Hypothalamus (tissue), 51 donors: ENCODE measurements at places on chromosomes 11 and 22.

DNA sequence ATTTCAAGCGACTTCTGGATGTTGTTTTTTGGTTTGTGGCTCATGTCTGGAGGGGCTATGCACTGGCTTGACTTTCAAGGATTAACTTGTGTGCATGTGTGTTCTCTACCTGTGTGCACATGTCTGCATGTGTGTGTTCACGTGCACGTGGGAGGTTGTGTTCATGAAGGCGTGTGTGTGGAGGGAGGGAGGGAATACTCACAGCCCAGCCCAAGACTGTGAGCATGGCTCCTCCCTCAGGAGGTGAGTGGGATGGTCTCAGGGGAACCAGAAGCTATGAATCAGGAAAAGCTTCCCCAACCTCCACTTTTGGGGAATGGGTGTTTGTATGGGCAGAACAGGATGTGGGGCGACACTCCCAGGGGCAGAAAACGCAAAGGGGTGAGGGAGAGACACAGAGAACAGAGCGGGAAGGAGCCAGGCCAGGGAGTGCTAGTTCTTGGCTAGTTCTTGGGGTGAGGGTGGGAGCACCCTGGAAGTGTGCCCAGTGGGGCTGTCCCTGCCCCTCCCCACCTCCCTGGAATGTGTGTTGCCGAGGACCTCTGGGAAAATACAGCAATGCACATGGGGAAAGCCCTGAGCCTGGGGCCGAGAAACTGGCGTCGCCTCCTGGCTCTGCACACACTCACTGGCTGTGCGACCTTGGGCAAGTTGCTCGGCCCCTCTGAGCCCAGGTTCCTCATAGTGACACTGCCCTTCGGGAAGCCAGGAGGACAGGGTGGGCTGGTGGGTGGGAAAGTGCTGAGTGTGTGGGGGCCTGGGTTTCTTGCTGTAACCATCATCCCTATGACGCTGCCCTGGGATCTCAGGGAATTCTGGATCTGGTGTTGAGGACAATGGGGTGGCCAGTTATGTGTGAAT, 16.9 kb upstream of the ALX4 start:
- DNase-seq = no peak

GRCh38 chr11:60168306-60168705, 14.6 kb downstream of the MS4A6A start:
- no peak for DNase-seq

GRCh38 chr11:102293873-102294601, 23.2 kb upstream of the BIRC3 start:
- no peak for DNase-seq

DNA sequence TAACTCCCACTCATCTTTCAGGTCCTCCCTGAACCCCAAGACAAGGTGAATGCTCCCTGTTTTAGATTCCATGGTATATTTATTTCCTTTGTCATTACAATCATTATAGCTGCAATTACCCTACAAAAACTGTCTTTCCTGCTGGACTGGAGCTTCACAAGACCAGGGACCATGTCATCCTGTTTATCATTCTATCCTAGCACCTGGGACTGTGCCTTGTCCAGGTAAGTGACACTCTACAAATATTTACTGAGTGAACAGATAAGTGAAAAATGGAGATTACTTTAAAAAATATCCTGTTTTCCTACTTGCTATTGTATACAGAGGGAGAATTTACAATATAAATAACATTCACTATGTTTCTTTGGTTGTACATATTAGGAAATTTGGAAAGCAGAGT, 22.5 kb upstream of the ELF5 start:
- no peak for DNase-seq

DNA sequence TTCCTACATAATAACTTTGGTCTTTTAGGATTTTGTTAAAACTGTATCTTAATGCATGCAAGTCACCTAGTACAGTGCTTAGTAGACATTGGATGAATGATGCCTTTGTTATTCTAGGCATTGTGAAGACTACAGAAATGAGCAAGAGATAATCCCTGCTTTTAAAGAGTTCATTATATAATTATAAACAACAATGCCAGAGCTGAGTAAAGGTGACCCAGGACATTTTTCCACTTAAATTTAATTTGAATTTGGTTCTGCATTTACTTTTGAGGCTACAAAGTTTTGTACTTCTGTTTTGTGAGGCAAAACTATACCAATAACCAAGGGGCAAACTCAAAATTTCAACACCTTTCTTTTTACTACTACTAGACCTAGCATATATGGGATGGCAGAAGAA, 182.0 kb upstream of the SESN3 start:
- DNase-seq = no peak

DNA sequence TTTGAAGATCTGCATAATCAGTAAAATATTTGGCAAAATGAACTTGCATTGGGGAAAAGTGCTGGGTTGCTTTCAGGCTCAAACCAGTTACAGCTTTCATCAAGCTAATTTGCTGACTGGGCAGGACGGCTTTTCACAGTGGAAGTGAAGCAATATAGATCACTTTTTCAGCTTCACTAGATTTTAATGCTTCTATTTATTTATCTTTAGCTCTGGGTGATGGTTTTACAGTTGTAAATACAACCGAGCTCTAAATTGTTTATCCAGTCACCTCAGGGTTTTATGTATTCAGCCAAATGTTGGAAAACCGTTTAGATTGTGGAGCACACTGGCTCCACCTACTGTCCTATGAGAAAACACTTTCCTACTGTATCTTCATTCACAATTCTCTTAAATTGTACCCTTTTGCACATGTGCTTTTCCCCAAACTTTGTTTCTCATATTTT, 58.2 kb downstream of the ACER3 start:
- DNase-seq = no peak

GRCh38 chr22:38067761-38068360, 10.7 kb downstream of the PICK1 start:
- DNase-seq = no peak

DNA sequence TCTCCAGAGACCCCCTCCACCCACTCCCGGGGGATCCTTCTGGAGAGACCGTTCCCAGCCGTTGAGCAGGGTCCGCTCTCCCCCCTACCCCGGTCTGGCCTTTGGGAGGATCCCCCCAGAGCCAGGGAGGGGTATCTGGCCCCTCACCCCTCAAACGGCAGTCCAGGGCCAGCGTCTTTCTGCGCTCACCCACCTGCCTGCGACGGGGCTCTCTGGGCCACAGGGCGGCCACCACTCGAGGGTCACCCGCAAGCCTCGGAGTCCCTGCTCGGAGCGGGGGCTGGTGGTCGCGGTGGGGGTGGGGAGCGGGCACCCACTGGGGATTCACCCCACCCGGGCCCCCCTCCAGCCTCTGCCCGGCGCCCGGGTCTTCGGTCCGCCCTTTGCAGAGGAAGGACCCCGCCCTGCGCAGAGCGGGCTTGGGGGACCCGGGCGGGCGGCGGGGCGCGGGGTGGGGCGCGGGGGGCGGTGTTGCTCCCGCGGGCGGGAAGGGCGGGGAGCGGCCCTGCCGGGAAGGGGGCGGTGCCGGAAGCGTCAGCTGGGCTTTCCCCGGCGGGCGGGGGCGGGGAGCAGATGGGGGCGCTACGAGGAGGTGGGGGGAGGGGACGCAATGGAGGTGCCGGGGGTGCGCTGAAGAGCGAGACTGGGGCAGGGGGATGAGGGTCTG, 16.6 kb downstream of the CRELD2 start:
- no peak for DNase-seq

DNA sequence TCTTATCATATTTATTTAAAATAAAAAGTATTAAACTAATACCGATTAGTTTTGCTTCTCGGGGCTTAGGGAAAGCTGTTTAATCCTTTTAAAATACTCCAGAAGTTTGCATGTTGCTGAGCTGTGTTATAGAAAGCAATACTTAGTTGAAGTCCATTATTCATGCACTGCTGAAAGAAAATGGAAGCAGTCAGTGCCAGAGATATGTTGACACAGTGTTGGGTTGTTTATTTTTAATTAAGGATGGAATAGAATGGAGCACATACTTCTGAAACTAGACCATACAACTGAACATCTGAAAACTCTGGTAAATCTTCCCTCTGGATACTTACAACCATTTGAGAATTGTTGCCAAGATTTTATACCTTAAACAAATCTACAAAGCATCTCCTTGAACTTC, 282.7 kb upstream of the CCDC179 start:
- no peak for DNase-seq

GRCh38 chr11:126182787-126183445, 28.5 kb downstream of the RPUSD4 start:
- DNase-seq = no peak

- no peak for DNase-seq
These were observed 17.5 kb downstream of the KCNJ5 start for GRCh38 chr11:128908391-128909246.

DNA sequence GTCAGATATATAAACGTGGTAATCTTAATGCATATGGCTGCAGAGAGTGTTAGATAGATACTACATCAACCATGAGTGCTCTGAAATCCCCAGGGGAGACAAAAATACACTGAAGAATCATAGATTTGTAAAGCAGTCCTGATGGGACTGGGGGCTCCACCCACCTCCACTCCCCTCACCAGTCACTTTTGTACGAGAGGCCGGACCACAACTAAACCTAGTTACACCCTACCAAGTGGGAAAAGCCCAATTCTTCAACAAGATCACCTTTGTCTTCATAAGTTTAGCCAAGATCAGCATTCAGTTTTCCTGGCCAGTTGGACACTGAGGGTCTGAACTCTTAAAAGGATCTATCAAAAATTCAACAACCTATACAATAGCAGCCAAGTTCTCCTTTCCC, 1.5 kb downstream of the SF1 start:
- no peak for DNase-seq

GRCh38 chr11:85912414-85912813, 57.2 kb downstream of the CCDC83 start:
- no peak for DNase-seq

DNA sequence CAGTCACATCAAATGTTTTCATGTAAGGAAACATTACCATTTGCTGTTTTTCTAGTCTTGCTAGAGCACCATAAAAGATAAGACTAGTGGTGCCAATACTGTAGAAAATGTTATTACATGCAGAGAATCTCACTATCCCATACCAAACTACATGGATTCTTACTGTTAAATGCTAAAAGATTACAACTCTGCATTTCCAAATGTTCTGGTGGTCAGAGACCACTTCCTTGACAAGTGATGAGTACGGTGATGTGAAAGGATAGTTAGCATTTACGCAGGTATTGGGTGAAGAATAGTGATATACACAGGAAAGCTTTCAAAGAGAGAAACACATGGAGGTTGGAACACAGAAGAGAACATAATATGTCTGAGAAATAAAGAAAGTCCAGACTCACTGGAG, 98.2 kb downstream of the GGTLC2 start:
- no peak for DNase-seq

DNA sequence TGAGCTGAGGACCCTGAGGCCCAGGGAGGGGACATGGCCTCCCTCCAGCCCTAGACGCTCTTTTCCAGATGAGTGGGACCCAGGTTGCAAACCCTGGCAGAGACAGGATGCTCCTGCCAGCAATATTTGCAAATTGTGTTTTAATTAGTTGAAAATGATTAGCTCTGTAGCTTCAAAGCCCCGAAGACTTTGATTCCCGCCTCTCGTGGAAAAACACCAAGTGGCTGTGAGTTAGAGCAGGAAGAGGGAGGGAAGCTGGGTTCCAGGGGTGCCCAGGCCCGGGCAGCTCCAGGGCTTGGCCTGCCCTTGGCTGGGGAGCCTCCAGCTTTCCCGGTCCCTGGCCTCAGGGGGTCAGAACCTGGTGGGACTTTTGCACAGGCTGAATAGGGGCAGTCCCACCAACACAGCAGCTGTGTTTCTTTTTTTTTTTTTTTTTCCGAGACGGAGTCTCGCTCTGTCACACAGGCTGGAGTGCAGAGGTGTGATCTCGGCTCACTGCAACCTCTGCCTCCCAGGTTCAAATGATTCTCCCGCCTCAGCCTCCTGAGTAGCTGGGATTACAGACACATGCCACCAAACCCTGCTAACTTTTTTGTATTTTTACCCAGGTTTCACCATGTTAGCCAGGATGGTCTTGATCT, 101.6 kb upstream of the RTL6 start:
- no peak for DNase-seq

DNA sequence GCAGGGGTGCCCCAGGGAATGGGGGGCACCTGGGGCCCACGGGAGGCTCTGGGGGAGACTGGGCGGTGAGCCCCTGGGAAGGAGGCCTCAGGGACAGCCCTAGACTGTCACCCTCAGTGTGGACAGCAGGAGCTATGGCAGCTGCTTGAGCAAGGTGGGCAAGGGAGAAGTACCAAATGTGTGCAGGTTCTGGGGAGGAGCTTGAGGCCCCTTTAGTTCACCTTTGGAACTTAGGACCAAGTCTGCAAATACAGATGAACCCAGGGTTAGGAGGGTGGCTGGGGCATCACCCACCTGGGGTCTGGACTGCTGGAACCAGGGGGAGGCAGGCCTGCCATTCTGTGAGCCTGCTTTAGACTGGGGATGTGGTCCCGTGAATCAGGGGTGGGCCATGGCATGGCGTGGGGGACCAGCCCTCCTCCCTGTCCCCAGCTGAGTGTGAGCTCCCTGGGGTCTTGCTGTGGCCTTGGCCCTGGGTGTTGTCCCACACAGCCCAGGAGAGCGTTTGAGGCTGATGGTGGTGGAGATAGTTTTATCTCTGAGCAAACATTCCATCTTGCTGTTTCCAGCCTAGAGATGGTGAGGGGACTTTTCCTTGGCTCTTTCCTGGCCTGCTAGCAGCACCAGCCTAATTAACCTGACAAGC, 122.3 kb downstream of the KCNQ1 start:
- DNase-seq = no peak

- no peak for DNase-seq
These were observed 6.3 kb downstream of the PPM1F start for GRCh38 chr22:21946262-21946925.

DNA sequence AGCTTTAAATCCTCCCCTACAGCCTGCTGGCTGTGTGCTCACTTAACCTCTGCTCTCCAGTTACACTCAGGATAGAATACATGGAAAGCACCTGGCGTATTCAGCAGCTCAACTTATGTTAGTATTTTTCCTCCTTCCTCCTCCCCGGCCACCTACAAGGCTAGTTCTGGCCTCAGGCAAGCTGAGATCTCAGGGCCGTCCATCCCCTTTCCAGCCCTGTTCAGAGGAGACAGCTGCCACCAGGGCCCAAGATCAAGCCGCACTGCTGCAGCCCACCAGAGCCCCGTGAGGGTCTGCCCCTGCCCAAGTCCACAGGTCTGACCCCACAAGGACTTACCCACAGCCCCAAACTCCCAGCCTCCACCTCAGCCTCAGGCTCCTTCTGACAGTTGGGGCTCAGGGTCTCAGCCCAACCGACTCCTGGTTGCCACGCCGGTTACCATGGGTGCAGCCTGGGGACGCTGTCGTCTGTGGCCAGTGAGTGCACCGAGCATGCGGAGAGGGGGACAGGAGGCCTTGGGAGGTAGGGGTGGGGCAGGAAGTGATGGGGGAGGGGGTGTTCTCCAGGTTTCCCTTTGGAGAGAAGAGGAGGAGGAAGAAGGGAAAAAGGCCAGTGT, at the start of gene C11orf16:
Gene C11orf16, minus strand, starts transcription at position 384 of the 617 bp plus-strand sequence. CDS start 639 bp downstream, outside the sequence.
- DNase-seq = no peak

GRCh38 chr11:119047205-119047604, 9.8 kb downstream of the HYOU1 start:
- DNase-seq = no peak

DNA sequence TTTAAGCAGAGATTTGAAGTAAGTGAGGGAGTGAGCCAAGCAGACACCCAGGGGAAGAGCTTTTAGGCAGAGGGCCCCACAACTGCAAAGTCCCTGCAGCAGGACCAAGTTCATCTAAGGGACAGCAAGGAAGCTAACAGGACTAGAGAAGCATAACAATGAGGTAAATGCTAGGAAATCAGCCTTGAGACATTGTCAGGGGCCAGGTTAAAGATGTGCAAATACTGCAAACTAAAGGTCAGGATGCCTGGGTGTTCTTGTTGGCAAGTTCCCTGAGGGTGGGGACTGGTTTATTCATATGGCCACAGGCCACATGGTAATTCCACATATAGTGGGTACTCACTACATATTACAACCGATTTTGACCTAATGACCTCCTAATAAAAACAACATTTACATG, 399.2 kb upstream of the NARS2 start:
- DNase-seq = no peak
